ENCODE measurements at places on chromosomes 4 and X.

DNA sequence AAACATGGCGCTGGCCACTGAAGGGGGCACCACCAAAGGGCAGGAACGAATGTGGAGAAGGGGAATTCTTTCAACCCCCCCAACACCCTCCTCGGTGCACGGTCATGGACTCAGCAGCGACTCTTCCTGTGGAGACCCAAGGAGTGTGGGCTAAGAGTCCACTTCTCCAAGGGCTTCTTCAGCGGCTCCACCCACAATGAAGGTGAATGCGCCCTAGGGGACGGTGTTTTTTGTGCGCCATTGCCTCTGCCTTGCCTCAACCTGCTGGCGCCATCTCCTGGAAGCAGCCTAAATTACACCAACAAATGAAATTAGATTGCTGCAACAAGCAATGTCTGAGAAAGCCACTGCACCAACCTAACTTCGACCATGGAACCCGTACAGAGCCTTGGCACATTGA is 169.2 kb upstream of the MAGEB18 start:
- DNase-seq = no peak

GRCh38 chr4:83118869-83119268 is 4.3 kb upstream of the PLAC8 start:
- no peak for DNase-seq

- peak; percentile 32 for DNase-seq
These were observed 15.2 kb upstream of the ANXA10 start for GRCh38 chr4:168076989-168077725.

DNA sequence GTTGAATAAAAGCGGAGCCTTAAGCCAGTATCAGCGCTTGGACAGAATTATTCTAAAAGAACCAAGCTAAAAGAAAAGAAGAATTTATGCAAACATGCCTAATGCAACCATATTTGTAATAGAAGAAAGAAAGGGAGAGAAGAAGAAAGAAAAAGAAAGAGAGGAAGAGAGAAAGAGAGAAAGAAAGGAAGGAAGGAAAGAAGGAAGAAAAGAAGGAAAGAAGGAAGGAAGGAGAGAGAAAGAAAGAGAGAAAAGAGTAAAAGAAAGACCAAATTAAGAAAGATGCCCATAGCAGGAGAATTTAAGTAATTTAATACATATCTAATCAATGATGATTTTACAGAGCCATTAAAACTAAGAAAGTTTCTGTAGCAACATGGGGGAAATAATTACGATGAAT is 30.9 kb upstream of the TMEM150C start:
- DNase-seq = no peak

- DNase-seq = no peak
These were observed 173.4 kb downstream of the SCFD2 start for GRCh38 chr4:53192496-53192895.

- no peak for DNase-seq
These were observed 7.2 kb upstream of the CCSER1 start for GRCh38 chr4:90120037-90120436.

- no peak for DNase-seq
These were observed 653 bp downstream of the PLA2G12A start for GRCh38 chr4:109729117-109729717.

DNA sequence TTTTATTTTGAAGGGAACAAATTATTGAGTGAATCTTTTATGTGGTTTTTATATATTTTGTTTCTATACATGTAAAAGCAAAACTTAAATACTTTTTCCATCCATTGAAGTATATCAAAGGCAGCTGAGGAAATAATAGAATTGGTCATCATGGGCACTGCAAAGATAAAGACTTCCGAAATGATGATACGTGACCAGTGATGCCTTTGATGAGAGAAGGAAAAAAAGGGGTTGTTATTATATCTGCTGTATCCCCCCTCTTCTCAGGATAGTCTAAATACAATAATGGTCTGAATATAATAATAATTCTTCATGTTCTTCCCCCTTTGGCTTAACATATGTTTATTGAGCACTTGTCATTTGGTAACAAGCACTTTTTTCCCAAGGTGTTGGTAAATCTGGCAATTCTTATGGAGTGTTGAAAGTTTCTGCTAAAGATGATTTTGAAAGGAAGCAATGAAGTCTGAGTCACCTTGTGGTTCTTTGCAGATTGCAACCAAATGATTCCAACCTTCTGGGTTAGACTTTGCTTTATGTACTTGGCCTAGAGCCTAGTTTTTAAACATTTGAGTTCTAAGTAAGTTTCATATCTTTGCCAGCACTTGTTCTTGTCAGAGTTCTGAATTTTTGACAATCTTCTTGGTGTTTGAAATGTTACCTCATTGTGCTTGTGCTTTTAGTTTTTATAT is 60.8 kb downstream of the USP9X start:
- DNase-seq = no peak

DNA sequence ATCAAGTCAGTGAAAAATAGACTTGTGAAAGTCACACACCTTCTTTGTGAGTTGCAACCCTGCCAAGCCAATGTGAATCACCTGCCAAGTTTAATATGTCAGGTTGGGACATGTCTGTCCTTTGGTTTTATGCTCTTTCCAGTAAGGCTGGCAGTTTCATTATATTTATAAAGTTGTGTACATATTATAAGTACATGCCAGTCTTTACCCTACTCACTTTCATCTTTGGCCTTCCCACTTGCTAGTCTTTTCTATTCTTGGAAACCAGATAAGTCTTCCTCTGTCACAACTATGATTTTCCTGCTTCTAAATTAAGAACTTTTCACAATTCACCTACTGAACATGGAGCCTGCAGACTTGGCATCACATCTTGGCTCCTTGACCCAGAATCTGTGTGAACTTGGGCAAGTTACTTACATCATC is 680.7 kb upstream of the BOD1L1 start:
- no peak for DNase-seq

- no peak for DNase-seq
These were observed 65.8 kb downstream of the SPCS3 start for GRCh38 chr4:176385601-176386000.

DNA sequence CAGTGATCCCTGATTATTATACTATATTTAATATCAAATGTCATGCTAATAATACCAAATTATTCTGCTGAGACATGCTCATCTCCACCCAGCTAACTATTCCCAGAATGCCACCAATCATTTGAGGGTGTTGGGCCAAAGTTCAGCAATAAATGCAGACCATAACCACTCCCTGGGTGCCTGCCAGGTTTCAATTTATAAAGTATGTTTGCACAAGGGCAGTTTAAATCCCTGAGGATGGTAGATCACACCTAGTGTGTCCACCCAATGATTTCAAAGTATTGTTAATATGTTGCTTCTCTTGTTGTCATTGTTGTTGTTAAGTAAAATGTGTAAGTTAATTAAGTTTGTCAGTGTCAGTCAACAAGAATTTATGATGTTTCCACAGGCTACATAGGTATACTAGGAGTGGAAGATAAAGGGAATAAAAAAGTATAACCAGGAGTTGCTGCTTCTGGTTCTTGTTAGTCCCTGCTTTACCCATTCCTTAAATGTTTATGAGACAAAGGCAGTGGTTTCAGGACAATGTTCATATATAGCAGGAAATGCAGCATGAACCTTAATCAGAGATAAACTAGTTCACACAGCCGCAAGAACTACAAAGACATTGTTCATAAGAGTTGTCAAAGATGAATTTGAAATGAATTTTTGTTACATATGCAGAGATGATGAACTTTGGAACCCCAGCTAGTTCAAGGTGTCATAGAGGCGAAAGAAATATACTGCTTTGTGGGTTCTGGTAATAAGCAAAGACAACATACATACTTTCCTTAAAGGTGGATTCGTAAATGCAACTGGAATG is 25.5 kb downstream of the HPGD start:
- DNase-seq = peak; percentile 81

- DNase-seq = no peak
These were observed 84.3 kb upstream of the C1QTNF7 start for GRCh38 chr4:15343581-15343980.

GRCh38 chr4:127622621-127622920 is 10.2 kb upstream of the INTU start:
- no peak for DNase-seq

GRCh38 chr4:169311643-169312365 is 41.0 kb upstream of the SH3RF1 start:
- DNase-seq = no peak

DNA sequence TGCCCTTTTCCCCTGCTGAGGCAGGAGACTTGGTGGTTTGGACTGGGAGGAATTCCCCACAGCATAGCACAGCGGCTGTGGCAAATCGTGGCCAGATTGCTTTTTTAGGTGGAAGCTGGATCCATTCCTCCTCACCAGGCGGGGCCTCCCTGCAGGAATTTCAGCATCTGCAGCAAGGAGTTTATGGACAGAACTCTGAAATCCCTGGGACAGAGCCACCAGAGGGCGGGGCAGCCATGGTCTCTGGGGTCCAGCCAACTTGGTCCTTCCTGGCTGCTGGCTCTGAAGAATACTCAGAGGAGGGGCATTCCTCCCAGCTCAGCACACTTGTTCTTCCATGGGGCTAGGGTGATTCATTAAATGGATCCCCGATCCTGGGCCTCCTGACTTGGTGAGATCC is 794.3 kb downstream of the SH3BGRL start:
- no peak for DNase-seq

- no peak for DNase-seq
These were observed 89.2 kb upstream of the SH3RF1 start for GRCh38 chr4:169359961-169360360.

GRCh38 chr4:27148211-27148895 is 287.7 kb downstream of the STIM2 start:
- DNase-seq = no peak

GRCh38 chr4:61783050-61783449 is 582.9 kb downstream of the ADGRL3 start:
- DNase-seq = no peak

- no peak for DNase-seq
These were observed 32.0 kb downstream of the PAGE2 start for GRCh38 chrX:55120761-55121358.

Data from transverse colon (tissue), 4 donors.